ENCODE measurements at places on chromosomes 12 and 14.

- no peak for DNase-seq
Measured at GRCh38 chr12:97173688-97174410, 266.8 kb downstream of the NEDD1 start.

DNA sequence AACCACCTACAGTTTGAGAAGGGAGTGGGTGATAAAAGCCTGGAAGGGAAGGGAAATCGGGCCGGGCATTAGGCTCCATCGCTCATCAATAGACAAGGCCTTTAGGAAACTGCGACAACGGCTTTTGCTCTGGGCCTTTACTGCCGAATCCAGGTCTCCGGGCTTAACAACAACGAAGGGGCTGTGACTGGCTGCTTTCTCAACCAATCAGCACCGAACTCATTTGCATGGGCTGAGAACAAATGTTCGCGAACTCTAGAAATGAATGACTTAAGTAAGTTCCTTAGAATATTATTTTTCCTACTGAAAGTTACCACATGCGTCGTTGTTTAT, 261 bp upstream of the RNU7-1 start:
- DNase-seq: peak; percentile 99

DNA sequence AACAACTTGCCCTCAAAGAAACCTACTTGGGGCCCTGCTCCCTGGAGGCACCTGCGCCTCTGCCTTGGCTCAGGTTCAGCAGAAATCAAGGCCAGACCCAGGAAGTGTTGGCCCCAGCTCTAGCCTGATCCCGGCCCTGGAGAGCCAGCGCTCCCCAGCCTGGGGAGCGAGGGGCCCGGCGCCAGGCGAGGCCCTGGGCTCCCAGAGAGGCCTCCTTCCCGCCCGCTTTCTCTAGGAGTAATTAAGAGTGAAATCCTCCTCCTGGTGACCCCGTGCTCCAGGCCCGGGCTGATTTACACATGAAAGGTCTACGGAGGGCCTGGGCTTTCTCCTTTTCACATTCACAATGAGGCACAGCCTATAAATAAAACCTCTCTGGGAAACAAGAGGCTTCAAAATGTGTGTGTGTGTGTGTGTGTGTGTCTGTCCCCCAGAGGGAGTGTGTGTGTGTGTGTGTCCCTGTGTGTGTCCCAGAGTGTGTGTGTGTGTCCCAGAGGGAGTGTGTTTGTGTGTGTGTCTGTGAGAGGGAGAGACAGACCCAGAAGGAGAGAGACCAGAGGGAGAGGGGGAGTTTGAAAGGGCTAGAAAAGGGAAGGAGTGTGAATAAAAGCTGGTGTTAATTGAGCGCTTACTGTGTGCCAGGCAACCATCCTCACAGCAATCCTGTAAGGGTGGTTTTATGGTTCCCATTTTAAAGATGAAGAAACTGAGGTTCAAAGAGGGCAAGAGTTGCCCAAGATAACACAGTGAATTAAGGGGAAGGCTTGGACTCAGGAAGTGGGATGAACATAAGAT, 23.8 kb upstream of the COX6A1 start:
- DNase-seq: no peak

DNA sequence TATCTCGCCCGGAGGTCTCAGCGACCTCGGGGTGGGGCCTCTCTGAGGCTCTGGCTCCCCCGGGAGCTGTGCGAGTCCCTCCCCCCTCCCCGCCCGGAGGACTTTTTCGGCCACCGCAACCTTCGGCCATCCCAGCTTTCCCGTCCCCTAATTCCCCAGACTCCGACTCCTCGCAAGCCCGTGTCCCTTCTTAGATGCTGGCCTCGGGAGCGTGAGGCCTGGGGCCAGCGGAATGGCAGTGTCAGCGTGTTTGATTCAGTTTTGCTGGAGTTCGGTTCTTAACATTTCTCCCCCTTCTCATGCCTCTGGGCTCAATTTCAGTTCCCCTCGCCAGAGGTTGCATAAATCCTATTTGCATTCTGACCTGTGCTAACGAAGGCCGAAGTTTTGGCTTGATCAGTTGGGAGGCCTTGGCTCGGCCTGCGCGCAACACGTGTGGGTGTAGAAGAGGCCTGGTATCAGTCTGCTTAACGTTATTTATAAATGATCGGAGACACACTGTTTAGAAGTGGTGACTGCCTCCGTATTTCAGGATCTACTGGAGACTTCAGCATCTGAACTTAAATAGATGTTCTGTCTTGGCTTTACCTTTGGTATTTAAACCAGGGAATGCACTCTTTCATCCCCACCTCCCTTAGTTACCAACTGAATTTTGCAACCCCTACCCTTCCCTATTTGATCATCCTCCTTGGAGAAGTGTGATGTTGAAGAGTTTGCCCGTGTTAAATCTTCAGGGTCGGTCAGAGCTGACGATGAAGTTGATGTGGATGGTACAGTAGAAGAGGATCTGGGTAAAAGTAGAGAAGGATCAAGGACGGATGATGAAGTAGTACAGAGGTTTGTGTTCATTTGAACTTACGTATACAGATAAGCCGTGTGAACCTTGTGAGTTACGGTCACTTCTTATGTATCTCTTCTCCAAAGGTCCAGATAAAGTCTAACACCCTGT, 851 bp downstream of the HSP90B1 start:
- no peak for DNase-seq

- no peak for DNase-seq
Measured at GRCh38 chr14:51368721-51369163, 128.7 kb downstream of the TMX1 start.

GRCh38 chr12:84502180-84502860, 410.3 kb downstream of the SLC6A15 start:
- no peak for DNase-seq

GRCh38 chr12:42234970-42235369, 3.1 kb downstream of the YAF2 start:
- no peak for DNase-seq

DNA sequence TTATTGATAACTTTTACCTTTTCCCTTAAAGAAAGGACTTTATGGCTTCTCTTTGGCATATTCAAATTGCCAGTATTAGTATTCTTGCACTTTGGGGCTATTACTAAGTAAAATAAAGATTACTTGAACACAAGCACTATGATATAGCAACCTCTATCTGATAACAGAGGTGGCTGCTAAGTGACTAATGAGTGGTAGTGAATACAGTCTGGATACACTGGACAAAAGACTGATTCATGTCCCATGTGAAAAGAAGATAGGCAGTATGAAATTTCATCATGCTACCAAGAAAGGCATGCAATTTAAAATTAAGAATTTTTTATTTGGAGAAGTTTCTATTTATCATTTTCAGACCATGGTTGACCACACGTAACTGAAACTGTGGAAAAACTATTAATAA, 399.9 kb downstream of the FSCB start:
- DNase-seq: no peak

- DNase-seq: no peak
Measured at GRCh38 chr12:77218278-77218677, 152.9 kb upstream of the E2F7 start.

DNA sequence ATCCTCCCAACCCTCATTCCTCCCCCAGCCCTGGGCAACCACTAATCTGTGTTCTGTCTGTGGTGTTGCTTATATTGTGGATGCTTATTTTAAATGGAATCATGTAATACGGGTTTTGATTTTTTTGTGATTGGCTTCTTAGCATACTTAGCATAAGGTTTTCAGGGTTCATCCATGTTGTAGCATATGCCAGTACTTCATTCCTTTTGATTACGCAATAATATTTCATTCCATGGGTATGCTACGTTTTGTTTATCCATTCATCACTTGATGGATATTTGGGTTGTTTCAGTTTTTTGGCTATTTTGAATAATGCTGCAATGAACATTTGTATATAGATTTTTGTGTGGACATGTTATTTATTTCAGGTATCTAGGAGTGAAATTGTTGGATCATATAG, 82.9 kb downstream of the TSPAN9 start:
- DNase-seq: no peak

DNA sequence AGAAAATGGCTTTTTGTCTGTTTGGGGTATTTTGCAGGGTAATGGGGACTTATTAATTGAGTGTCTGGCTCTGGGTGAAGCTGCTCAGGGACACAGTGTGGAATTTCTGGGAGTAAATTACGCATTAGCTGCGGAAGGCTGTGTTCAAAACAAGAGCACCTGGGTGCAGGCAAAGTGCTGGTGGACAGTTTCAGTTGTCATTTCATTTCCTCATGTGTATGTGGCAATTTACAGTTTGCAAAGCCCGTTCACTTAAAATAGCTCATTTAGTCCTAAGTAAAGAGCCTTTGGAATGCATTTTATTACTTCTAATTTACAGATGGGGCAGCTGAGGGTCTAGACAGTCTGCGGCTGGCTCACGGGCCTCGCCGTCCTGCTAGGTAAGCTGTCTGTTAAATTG, 546.8 kb downstream of the BCL11B start:
- DNase-seq: no peak

GRCh38 chr12:129961856-129962255, 58.0 kb upstream of the TMEM132D start:
- no peak for DNase-seq

DNA sequence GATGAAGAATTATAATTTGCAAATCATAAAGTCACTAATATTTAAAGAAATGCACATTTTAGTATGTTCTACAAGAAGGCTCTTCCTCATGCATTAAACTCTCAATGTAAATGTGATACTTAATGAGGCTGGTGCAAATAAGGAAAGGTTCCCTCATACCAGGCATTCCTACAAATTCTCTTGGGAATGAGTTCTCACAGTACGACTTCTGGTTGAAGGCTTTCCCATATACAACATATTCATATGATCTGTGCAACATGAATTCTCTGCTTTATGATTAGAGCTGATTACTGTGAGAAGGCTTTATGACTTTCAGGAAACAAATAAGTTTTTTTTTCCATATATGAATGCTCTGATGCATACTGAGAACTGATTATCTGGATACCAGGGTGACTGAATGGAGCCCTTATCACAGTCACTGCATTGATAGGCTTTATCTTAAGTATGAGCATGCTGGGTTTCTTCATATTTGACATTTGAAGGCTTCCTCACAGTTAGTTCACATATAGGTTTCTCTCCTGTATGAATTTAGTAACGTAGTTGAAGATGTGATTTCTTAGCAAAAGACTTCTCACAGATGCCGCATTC, 293.9 kb downstream of the RAD51B start:
- no peak for DNase-seq

DNA sequence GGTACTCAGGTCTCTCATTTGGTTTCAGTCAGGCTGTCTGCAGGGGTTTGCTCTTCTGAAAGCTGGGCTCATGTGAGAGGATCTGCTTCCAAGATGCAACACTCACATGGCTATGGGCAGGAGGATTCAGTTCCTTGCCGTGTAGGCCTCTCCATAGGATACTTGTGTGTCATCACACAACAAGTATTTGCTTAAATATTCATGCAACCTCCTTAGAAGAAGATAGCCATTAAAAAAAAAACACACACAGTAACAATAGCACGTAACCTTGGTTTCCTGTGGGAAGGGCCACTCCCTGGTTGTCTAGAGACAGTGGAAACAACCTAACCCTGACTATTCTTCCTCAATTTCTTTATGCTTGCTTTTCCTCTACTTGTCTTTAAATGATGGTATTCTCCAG, 31.8 kb upstream of the CLEC4E start:
- no peak for DNase-seq

DNA sequence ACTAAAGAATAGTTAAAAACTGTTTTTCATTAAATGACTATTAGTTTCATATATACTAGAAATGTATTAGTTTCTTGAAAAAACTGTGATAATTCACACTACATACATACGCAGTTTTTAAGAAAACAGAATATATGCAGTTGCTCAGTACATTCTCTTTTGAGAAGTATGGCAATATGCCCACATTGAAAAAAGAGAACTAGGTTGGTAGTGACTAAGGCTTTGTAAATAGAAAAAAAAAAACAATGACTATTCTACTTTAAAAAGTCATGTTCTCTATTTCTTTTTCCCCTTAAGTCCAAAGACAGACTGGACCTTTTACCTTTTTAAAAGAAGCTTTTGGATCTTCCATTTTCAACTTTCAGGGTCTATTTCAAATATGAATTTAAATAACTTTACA, 25.0 kb downstream of the SNX6 start:
- DNase-seq: no peak

- no peak for DNase-seq
Measured at GRCh38 chr12:96140174-96140573, 54.0 kb upstream of the ELK3 start.

DNA sequence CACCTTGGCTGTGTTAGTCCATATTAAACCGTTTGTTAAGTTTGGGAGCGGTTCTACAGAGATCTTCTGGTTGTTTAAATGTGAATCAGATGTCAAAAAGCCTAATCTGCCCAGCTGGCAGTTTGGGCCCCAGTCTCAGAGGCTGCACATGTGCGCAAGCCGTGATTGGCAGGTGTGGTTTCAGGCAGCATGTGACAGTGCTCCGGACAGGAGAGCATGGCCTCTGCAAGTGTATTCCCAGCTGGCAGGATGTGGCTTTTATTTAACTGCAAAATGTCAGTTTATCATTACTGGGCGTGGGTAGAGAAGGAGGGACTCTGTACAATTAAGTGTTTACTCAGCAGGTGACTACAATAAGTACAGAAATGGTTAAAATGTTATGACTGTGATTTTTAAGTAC, 77.5 kb downstream of the PELI2 start:
- DNase-seq: peak; percentile 46

DNA sequence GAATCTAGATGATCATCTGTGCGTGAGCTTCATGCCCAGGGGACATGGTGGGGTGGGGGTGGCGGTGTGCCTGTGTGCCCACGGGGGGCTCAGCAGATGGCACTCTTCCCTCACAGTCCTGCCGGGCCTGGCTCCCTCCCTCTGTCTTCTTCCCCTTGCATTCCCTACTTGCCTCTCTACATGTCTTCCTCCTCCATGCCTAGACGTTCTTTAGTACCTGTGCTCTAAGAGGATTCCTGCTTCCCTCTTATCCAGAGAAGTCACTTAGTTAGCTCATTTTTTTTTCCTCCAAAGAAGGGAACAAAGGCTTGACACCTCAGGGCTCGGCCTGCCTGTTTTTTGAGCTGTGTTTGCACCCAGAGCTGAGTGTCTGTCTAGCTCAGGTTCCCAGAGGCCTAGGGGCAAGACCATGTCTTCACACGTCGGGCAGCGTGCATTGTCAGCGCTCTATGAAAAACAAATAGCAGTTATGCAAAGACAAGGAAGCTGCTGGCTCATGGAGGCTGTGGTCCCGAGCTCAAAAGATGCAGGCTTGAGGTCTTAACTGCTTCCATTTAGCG, 48.8 kb downstream of the NINJ2 start:
- no peak for DNase-seq

- DNase-seq: no peak
Measured at GRCh38 chr14:22544881-22545420, 44.1 kb downstream of the DAD1 start.

DNA sequence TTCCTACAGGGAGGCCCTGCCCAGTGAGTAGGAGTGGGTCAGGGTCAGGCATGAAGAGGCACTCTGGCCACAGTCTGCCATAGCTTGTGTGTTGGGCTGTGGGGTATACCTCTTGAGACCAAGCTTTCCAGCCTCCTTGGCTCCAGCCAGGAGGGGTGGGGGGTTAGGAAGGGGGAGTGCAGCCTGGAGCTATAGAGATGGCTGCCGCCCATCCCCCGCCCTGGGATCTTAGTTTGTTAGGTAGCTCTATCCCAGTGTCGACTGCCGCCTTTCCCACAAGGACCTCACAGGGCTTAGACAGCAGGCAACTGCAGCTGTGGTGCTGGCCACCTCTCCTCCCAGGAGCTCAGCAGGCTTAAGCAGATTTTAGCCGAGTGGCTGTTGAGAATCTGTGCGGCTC, 216.4 kb downstream of the PLCZ1 start:
- no peak for DNase-seq

GRCh38 chr12:89960607-89961394, 252.2 kb upstream of the ATP2B1 start:
- no peak for DNase-seq
